ENCODE measurements at places on chromosomes 7 and 10.

DNA sequence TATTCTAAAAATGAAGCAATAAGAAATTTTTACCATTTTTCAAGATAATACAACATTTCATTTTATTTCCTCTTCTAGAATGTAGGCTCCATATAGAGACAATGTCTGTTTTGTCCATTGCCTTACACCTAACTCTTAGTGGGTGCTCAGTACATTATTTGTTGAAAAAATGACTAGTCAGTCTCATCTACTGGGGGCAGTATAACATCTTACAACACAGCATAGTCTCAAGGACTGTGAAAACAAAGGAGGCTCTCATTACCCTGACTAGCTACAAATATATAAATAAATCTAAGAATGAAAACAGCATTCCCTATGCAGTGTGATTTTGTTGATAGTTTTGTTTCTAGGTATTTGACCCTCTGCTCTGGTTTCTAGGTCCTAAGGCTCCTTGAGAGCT is 11.6 kb downstream of the CRPPA start:
- DNase-seq = no peak

GRCh38 chr7:93242106-93242505 is 9.9 kb downstream of the VPS50 start:
- DNase-seq = no peak

- DNase-seq = no peak
Measured at GRCh38 chr7:112400141-112400540, 50.1 kb upstream of the IFRD1 start.

DNA sequence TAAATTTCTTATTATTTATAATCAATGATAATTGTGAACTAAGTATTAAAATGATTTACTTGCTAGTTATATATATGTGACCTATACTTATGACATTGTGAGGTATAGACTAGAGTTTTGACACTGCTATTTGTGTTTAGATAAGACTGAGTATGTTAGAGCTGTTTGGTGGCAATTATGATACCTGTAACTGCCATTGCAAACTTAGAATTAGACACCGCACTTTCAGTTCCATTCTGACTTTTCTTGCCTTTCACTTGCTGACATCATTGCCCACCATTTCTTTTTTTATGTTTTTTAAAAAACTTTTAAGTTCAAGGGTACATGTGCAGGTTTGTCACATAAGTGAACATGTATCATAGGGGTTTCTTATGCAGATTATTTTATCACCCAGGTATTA is 214.5 kb downstream of the MBL2 start:
- no peak for DNase-seq

DNA sequence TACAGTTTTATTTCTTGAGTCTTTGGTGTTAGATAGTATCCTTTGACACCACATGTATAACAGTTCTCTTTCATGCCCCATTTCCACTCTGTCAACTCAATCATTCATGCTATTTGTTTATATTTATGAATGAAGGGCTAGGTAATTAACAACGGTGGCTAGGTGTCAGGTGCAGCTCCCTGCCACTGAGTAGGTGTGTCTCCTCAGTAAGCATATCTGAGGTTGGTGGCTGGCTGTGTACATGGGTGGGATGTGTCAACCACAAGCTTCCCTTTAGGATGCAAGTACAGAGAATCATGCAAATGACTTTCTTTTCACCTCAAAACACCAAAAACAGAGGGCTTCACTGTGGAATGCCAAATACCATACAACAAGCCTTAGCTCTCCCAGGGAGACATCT is 83.4 kb downstream of the ZNF365 start:
- DNase-seq = no peak

DNA sequence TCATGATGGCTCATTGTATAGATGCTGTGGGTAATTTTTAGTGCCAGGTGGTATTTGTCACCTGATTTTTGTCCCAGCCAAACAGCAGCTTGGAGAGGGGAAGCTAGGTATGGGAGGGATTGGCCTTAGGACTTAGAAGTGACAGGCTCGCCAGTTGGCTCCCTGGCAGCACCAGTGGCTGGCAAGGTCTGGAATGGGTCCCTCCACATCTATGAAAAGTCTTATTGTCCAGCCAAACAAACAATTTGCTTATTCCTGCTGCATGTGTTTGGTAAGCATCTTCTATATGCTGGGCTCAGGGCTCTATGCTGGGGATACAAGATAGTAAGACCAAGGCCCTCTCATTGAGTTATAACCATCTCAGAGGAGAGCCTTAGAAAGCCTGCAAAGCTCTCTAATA is 42.5 kb downstream of the SORCS3 start:
- DNase-seq = no peak

GRCh38 chr7:138943061-138943460 is 38.1 kb downstream of the KIAA1549 start:
- no peak for DNase-seq

DNA sequence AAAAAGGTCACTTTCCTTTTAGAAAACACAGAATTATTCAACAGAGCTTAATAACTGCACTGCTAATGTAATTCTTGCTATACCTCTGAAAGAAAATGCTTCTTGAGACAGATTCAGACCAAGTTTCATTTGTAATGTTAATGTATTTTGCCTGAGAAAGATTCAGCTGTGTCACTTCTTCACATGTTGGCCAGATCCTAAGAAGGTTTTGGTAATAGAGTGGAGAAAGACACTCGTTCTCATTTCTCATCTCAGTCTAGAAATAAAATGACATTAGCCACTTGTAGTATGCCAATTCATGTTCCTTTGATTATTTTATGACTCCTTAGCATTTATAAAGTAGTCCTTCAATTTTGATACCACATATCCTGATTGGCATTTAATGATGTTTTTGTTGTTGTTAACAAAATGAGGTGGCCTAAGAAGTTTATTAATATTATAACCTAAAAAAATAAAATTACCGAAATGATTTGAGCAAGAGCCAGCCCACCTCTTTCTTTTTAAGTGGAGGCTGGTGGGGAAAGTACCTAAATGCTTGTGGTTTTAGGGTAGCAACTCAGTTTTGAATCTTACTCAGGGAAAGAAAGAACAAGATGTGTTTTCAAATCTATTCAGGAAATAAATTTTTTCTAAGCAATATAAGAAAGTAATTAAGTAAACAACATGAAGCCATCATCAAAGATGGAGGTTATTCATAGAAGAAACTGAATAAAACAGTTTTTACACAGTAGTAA is 16.4 kb upstream of the ELAPOR2 start:
- DNase-seq = no peak

DNA sequence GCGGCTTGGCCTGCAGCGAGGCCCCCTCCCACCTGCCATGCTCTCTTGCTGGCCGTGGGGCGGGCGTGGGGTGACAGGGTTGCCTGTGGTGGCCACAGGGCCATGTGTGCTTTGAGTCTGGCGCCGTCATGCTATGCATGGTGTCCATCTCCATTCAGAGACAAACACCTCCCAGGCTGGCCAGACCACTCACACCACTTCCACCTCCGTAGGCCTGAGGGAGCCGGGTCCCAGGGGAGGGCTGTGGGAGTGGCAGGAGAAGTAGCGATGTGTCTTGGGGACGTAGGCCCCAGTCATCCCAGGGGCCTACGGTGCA is 65.5 kb downstream of the DNAJB6 start:
- DNase-seq = no peak

DNA sequence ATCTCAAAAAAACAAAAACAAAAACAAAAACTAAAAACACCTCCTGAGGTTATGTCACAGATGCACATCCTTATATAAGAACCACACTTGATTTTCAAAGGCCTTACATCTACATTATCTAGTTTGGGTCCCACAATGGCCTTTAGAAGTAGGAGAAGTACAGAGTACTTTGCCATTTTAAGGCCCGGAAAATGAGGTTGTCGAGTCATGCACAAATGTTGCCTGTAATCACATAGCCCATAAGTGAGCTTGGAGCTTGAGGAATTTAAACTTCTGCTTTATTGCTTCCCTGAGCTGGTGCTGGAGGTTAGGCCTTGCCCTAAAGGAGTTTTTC is 9.7 kb upstream of the MKRN1 start:
- no peak for DNase-seq

DNA sequence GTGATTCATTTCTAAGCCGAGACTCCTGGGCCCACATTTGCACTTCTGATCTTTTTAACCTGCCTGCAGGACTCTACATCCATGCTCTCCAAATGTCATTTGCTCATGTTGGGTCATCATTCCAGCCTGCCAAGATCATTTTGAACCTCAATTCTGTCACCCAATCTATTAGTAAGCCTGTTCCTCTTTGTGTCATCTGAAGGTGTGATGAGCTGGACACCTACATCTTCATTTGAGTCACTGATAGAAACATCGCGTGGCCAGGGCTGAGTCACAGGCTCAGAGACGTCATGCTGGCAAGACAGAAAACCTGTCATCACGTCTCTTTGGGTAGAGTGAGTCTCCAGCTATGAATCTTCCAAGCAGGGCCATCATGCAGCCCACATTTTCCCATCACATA is 65.3 kb upstream of the SLF2 start:
- DNase-seq = no peak

GRCh38 chr10:8095959-8096358 is 41.5 kb downstream of the GATA3 start:
- DNase-seq = no peak

GRCh38 chr7:141225916-141226618 is 152.2 kb downstream of the TMEM178B start:
- DNase-seq = no peak

DNA sequence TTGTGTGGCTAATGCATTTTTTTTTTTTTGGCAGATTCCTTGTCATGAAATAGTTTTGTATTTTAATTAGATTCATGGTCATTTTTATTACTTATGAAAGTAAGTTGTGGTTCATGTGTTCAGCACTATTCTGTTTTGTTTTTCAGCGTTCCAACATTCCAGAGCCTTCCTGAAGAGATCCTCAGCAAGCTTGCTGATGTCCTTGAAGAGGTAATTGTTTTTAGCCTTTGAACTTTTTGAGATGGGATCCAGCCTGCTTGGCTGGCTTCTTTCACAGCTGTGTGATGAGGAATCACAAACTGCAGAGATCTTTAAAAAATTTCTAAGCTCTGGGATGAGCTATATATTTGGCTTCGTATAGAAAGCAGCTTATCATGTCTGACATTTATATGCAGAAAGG is 208.0 kb upstream of the CSTF2T start:
- DNase-seq = no peak

GRCh38 chr7:129550693-129551360 is 48.5 kb downstream of the SMKR1 start:
- no peak for DNase-seq

DNA sequence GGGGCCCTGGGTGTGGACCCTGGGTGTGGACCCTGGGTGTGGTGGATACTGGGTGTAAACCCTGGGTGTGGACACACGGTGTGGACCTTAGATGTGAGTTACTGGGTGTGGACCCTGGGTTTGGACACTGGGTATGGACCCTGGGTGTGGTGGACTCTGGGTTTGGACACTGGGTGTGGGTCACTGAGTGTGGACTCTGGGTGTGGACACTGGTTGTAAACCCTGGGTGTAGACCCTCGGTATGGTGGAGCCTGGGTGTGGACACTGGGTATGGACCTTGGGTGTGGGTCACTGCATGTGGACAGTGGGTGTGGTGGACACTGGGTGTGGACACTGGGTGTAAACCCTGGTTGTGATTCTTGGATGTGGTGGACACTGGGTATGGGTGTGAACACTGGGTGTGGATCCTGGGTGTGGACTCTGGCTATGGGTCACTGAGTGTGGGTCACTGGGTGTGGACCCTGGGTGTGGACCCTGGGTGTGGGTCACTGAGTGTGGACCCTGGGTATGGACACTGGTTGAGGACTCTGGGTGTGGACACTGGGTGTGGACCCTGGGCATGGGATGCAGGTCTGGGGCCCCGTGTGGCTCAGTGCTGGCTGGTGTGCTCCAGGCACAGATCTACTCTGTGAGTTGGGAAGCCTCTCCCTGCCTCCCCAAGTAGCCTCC is 356.2 kb downstream of the GLRX3 start:
- no peak for DNase-seq

- no peak for DNase-seq
Measured at GRCh38 chr7:12303062-12303461, 92.0 kb downstream of the TMEM106B start.

DNA sequence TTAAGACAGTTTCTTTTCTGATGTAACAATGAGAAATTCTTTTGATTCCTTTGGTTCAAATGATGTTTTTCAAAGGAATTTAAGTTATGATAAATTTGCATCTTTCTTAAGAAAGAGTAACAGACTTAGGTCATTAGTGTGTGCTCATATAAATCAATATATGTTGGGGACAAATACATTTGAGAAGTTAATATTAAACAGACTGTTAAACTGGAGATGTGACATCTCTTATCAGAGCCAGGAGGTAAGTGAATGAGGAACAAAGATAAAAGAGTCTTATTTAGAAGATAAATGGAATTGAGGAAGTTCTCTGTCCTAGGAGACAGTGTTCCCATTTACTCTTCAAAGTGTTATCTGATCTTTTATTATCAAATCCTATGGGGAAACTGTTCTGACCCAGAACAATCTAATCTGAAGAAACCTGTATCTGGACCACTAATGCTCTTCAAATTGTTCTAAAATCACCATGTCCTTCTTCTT is 104.8 kb upstream of the LAMB4 start:
- DNase-seq = no peak

DNA sequence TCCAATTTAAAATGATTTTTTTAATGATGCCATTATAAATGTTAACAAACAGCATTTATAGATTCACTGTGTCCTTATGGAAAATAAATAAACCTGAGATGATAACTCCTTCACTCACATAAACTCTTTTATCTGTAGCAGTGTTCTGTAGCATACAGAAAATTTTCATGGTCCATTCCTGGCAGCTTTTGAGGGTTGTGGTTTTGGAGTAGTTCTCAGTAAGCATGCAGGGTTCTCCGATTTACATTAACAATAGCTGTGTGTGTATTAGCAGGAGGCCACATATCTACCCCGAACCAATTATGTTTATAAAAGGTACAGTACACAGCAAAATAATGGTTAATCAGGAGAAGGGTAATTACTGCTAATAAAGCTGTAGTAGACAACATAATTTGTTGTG is 162.7 kb downstream of the CDCA7L start:
- DNase-seq = no peak

GRCh38 chr10:25076506-25077177 is 60.2 kb downstream of the THNSL1 start:
- DNase-seq = no peak

DNA sequence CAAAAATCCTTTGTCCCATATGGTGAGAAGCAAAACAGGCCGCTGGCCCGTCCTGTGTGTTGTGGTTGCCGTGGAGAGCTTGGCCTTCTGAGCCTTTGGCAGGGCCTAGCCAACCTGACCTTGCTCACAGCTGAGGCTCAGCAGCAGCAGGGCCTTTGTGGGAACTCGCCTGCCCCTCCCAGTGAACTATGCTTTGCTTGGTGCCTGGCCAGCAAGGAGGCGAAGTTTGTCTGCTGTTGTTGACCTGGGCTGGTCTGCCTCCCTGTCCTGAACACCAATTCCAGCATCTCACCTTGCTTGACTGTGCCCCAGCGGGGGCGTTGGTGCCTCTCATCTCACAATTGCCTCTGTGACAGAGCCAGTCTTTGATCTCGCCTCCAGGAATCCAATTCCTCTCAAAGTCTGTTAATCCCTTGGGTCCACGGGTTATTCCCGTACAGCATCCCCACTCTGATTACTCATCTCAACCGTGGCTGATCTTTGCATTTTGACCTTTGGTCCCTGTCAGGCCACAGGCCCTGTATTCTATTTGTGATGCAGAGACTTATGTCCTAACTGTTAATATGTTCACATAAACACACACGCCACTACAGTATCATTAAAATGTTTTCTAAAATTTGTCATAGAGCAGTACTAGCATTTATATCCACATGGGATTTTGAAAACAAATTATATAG is 22.6 kb downstream of the EPDR1 start:
- no peak for DNase-seq
